ENCODE measurements at places on chromosomes 2 and 18.
A peak's percentile ranks its signal among the peaks of the same experiment; 100 is the strongest.

GRCh38 chr2:164840458-164840929 lies 1.1 kb downstream of the COBLL1 start:
- no peak for DNase-seq

DNA sequence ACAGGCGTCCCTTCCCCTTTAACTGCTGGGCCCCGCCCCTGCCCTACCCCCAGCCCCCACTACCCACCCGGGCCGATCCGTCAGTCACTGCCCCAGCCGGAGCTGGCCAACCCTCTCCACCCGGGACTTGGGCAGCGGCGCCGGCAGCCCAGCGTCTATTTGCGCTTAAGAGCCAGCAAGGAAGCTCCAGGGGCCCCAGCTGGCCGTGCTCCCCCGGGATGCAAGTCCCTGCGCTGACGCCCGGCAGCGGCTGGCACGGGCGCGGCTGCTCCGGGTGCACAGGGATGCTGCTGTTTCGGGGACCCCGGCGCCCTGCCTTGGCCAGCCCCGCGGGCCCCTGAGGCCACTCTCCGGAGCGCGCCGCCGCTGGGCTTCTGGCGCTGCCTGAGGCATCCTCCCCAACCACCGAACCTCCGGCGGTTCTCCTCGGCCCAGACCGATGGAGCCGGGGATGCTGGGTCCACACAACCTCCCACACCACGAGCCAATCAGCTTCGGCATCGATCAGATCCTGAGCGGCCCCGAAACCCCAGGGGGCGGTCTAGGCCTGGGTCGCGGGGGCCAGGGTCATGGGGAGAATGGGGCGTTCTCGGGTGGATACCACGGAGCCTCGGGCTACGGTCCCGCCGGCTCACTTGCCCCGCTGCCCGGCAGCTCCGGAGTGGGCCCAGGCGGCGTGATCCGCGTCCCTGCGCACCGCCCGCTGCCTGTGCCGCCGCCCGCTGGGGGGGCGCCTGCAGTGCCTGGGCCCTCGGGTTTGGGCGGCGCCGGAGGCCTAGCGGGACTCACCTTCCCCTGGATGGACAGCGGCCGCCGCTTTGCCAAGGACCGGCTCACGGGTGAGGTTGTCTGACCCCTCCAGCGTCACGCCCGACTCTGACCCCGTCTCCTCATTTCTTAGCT lies at the start of gene TLX2:
TSS of gene TLX2 (plus strand) at position 83 of the 903 bp plus-strand sequence. CDS start at position 440, 357 bp downstream.
- DNase-seq, result no peak

- DNase-seq, result no peak
These were observed 582 bp downstream of the RIOK3 start for GRCh38 chr18:23453680-23454058.

DNA sequence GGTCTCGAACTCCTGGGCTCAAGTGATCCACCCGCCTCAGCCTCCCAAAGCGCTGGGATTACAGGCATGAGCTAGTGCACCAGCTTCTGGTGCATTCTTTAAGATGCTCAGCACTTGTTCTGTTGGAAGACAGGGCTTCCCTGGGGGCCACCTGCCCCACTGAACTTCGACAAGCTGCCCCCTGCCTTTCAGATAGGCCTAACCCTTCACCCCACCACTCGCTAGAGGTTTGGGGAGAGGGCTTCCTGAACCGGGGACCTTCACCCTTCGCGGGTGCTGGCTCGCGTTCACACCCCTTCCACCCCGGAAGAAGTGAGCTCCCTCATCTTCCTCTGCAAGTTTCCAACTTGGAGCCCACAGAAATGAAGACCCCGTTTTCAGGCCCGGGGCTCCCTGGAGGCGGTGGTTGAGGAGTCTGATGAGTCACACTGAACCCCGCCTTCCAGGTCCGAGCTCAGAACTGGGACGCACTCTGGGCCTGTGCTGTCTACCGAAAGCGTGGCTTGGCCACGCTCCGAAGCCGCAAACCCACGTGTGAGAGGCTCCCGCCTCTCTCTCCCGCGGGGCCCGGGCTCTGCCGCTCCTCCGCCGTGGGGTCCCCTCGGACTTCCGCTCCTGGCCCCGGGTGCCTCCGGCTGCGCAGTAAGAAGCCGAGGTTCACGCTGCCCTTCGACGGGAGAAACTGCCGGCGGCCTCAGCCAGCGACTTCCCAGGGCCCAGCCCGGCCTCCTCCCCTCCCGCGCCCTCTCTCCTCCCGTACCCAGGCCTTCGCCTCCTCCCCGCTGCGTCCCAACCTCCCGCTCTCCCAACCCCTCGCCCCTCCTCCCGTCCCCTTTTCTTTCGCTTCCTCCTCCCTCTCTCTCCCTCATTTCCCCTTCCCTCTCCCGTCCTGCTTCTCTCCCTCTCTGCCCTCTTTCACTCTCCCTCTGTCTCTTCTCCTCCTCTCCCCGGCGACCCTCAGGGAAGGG lies 47.5 kb upstream of the SP3 start:
- DNase-seq, result no peak

DNA sequence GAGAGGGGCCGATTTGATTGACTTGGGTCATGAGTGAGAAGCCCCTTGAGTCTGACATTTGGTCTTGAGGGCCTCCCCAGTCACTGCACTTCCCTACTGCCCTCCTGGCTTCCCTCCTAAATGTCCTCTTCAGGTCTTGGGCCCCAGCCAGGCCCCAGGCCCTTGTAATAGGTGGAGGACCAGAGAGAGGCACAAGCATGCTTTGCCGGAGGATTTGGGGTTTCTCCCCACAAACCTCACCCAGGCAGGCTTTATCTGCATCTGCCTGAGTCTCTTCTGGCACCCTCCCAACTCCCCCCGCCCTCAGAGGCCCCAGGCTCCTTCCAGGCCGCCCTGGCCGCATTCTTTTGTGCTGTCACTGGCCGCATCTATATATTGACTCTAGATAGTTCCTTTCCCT lies 270.7 kb downstream of the HAUS1 start:
- no peak for DNase-seq

DNA sequence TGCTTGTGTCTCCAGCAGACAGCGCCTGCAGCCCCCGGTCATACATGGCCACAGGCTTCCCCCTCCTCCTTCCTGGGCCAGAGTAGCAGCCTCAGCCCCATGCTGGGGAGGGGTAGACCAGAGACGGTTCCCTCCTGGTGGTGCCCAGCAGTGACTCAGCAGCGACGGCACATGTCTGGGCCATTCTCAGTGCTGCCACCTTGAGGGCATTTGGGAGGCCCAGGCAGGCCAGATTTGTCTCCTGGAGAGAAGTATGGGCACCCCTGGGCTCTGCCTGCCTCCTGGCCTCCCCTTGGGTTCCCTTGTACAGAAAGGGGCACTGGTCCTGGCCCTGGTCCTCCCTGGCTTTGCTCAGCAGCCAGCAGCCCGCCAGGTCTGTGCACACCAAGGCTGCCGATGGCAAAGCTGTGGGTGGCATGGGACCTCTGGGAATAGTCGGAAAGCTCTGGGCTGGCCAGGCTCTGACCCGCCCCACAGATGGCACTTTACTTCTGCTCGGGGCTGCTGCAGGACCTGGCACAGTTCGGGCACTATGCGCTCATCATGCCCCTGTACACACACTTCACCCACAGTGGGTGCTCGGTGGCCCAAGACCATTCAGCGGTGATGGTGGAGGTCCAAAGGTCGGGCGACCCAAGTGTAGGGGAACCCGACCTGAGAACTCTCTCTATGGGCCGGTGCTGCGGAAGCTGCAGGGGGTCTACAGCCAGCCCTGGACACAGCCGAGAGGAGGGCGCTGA lies 11.4 kb upstream of the ALPI start:
- peak; percentile 63 for DNase-seq

- DNase-seq, result peak; percentile 21
These were observed 81.8 kb upstream of the GAREM1 start for GRCh38 chr18:32552421-32553030.

DNA sequence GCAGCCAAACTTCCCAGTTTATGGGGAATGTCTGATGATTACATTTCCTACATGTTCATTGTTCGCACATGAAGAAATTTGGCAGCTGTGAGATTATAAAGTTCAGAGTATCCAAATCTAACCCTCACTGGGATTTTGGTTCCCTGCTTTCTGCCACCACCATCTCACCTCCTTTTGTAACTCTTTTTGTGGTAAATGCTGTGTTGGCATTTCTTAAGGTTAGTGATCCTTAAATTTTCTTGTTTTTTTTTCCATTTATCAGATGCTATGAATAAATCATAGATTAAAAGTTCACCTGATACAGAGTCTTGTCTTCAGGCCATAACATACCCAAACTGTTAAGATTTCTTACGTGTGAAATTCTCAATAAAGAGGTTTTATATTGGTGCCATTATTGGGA lies 8.5 kb upstream of the TBR1 start:
- no peak for DNase-seq

DNA sequence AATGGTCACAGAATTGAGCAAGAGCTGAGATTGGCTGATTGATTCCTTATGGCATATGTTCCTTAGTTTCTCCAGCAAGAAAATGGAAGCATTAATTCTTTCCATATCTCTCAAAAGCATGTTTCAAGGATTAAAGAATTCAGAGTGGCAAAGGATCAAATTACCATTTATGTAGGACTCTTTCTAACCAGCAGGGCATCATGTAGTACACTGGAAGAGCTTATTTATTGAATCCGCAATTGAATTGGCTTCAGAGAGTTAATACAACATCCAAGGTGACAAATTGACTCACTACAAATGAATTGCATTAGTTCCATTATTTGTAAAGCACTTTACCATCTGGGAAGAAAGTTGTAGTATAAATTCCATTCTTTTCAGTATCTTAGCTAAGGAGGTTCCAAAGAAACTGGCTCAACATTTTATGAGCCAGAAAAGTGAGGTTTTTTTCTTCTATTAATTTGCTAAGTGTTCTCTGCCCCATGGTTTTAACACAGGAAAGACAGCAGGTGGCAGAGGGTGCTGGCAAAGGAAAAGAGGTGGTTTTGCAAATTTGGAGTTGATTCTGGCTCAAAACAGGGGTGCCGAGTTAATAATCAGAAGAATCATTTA lies 409.9 kb downstream of the MTX2 start:
- no peak for DNase-seq

DNA sequence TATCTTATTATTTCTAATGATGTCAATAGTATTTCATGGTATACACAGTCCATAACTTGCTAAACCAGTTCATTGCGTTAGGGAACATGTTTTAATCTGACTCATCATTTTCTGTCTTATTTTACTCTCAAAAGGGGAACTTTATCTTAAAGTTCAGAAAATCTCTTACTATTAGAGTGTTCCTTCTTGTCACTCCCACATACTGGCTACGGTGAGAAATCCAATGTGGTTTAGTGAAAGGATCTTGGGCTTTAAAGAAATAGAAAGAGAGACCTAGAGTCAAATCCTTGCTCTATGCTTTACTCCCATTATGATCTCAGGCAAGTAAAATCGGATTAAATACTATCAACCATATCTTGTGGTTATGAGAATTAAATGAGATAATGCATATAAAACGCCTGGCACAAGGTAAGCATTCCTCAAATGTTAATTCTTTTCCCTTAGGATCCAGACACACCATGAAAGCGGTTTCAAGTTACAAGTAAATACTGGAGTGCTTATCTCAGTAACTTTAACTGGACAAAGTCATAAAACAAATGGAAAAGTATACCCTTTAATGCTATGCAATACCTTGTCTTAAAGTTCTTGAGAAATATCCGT lies 576.0 kb downstream of the ARHGAP15 start:
- DNase-seq, result no peak

- no peak for DNase-seq
These were observed 9.6 kb downstream of the RAX start for GRCh38 chr18:59263661-59264060.

GRCh38 chr2:160347269-160347863 lies 146.2 kb downstream of the RBMS1 start:
- no peak for DNase-seq

DNA sequence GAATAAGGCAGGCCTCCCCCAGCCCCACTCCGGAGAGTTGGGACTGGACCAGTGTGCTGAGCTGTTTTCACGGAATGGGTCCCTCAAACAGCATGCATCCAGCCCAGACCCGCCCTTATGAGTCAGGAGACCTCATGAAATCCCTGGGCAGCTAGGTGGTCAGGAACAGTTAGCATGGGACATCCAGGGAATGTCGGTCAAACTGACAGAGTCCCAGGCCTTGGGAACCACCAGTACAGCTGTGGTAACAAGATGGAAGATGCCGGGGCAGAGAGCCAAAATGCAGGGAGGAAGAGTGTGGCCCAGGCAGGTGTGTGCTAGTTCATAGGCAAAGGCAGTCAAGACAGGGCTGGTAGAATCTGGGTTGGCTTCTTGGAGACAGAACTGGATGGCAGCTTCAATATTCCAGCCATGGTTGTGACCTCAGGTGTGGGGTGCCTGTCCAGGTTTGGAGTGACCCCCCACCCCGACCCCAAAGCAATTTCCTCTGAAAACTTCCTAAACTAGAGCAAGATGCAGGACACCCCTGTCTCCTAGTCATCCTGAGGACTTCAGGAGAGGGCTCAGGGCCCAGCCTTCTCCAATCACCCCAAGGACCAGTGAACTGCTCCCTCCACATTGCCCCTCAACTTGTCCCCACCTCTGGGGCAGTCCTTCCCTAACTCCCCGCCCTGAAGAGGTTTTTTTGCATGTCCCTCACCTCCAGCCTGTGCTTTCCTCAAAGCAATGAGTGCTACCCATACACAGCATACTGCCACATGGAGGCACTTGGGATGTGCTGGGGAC lies 46.5 kb downstream of the KCNIP3 start:
- no peak for DNase-seq

DNA sequence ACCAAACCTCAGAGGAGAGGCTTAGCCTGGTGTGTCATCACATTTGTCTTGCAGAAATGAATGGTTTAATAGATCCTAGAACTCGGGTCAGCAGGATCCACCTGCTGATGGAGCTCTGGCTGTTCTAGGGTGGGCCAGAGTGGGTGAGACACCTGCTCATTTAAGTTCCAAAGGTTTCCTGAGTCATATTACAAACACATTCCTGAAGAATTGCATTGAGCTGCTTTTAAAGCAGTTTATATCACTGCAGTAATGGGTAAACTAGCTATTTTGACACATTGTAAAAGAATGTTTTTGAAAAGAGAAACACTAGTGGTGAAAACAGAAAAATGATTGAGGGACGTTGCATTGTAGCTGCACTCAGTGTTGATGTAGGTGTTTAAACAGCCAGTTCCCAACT lies 175.3 kb upstream of the TCF4 start:
- DNase-seq, result no peak

GRCh38 chr18:78642296-78642951 lies 337.2 kb upstream of the SALL3 start:
- DNase-seq, result no peak

DNA sequence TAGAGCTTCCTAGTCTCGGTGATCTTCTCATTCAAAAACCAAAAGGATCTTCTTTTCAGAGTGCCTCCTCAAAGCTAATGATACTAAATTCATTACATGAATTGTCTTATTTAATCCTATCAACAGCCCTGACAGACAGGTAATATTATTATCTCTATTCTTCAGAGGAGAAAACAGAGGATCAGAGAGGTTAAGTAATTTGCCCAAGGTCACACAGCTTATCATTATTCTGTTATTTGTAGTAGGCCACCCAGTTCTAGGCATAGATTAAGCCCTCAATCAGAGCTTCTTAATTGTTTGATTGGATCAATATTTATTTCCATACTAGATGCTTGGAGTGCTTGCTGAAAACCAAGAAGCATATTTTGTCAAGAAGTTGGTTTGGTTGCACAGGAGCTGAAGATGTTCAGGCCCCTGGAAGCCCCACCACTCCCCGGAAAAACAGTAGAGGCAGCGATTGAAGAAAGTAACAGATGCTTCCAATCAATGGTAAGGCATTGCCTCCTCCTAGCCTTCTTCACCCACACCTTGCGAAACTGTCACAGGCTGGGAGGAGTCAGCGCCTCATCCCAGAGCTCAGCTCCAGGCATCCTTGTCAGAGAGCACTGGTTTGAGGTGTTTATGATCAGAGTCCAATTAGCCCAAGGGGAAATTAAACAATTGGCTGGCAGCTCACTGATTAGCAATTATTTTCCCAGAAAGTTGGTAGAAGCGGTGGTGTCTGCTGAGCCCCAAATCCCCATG lies 487.2 kb downstream of the BCL11A start:
- no peak for DNase-seq

- DNase-seq, result no peak
These were observed 180.4 kb downstream of the ANKRD30B start for GRCh38 chr18:14928396-14928795.

All from stimulated activated CD4-positive, alpha-beta T cell treated with anti-CD3 and anti-CD28 coated beads, Interleukin-1b, Interleukin-23, amount 100 ng/mL, for 24 hours (primary cell).